ENCODE measurements at places on chromosomes 6 and 20. TPM values are rescaled to one million over a fixed set of nuclear protein-coding genes. Genes with fewer than 3 reads are reported as not detected.

LRP11 gene
- total RNA-seq = 0.43 TPM

C20orf204 gene
- total RNA-seq = 5.5 TPM

KIAA0408 gene
- total RNA-seq = not detected

CLIC5 gene
- total RNA-seq = 0.52 TPM

WFDC13 gene
- total RNA-seq = not detected

CCN6 gene
- total RNA-seq = not detected

- H3K4me3 ChIP-seq = no peak overlapping the region
- H3K4me1 ChIP-seq = no peaks in the 10 kb centered on the region
- H3K27me3 ChIP-seq = no peaks in the 10 kb centered on the region
- H3K36me3 ChIP-seq = no peaks in the 10 kb centered on the region
Measured at GRCh38 chr6:40376113-40376650, 211.0 kb downstream of the LRFN2 start.

GRCh38 chr6:89944826-89945407 is 50.6 kb downstream of the GJA10 start:
- H3K27me3 ChIP-seq = no peaks in the 10 kb centered on the region
- DNase-seq = peak; percentile 59
- no peak overlapping the region for H3K4me3 ChIP-seq
- no peak overlapping the region for H3K27ac ChIP-seq

DNA sequence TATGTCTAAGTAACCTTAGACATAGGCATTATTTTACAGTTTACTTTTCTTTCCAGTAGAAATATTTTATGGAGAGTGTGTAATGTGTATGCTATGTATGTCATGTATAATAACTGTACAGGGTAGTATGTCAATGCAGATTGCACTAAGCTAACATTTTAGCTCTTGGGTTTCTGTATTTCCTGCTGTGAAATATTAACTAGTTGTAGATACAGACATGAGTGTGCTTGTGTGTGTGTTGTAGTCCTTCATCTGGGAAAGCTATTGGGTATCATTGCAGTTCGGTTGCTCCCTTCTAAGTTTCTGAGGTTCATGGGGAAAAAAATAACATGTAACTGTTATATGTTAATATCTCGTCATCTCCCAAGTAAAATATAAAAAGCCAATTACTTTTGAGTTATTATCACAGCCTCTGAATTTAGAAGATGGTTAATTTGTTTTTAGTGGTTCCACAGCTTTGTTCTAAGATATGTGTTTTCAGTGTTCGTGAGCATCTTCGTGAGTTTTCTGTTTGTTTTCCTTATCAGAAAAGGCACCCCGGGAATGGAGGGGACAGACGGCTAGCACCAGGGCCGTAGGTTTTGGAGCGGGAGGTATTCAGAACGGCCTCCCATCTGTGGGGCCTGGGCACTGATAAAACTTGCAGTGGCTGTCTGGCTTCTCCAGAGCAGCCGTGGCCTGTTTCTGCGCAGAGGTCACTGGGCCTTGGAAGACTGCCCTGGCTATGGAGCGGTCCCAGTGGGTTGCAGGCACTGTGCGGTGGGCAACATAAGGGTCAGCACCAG is 215.0 kb downstream of the ARID1B start:
- DNase-seq = no peak
- no peak overlapping the region for H3K27ac ChIP-seq
- H3K27me3 ChIP-seq = no peaks in the 10 kb centered on the region
- H3K36me3 ChIP-seq = no peaks in the 10 kb centered on the region
- H3K4me3 ChIP-seq = no peak overlapping the region
- peaks cover 9% of the 10 kb centered on the region for H3K4me1 ChIP-seq

GRCh38 chr20:22460231-22460630 is 124.1 kb downstream of the FOXA2 start:
- no peaks in the 10 kb centered on the region for H3K36me3 ChIP-seq
- H3K27me3 ChIP-seq = no peaks in the 10 kb centered on the region
- H3K4me3 ChIP-seq = no peak overlapping the region
- no peak overlapping the region for H3K27ac ChIP-seq
- no peak for DNase-seq

DNA sequence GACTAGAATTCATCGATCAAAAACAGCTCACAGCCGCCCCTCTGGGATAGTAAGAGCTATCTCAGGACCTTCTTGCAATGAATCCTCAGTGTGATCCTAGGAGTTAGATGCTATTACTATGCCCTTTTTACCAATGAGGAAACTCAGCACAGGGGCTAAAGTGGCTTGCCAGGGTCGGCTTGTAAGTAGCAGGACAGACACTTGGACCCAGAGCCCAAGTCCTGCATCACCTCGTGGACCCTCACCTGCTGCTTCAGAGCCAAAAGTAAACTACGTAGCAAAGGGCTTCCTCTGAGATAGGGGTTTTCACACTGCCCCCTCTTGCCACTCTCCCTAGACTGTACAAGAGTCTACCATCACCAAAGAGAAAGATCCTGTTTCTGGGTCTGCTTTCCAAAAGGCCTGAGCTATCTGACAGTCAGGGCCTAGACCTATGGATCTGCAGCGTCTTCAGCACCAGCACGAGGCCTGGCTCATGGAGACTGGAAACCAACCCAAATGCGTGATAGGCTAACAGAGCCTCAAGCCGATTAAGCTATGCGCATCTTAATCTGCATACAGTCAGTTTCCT is 172.3 kb downstream of the ANKRD60 start:
- H3K4me3 ChIP-seq = no peak overlapping the region
- peaks cover 4% of the 10 kb centered on the region for H3K27me3 ChIP-seq
- H3K27ac ChIP-seq = no peak overlapping the region
- no peak for DNase-seq
- H3K4me1 ChIP-seq = no peaks in the 10 kb centered on the region

DNA sequence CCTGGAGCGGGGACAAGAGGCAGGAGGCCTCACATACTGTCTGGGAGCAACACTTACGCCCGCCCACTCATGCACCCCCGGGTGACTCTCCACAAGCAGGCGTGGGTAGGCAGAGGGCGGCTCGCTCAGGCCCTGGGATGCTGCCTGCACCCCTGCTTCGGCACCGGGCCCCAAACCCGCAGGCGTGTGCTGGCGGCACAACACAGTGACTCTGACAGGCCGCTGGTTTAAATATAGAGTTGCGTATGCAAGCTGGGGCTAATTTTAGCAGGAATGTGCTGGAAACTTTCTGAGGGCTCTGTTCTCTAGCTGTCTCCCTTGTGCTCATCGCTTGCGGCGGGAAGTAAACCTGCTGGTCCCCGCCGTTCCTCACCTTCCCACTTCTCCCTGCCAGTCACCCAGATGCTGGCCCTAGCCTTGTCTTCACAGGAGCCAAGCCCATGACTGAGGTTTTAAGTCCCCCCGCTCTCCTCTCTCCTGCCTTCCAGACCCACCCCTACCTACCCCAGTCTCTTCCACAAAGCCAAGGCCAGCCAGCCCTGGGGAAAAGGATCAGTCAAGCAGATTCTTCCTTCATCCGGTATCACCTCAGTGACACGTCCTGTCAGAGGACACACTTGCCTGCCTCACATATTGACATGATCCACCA is 94.5 kb upstream of the FOXP4 start:
- H3K36me3 ChIP-seq = no peaks in the 10 kb centered on the region
- no peak overlapping the region for H3K4me3 ChIP-seq
- no peak for DNase-seq
- no peak overlapping the region for H3K27ac ChIP-seq

Data from natural killer cell (primary cell).